Cortex of kidney (tissue), 1 donor: ENCODE measurements at places on chromosomes 3 and 15.

DNA sequence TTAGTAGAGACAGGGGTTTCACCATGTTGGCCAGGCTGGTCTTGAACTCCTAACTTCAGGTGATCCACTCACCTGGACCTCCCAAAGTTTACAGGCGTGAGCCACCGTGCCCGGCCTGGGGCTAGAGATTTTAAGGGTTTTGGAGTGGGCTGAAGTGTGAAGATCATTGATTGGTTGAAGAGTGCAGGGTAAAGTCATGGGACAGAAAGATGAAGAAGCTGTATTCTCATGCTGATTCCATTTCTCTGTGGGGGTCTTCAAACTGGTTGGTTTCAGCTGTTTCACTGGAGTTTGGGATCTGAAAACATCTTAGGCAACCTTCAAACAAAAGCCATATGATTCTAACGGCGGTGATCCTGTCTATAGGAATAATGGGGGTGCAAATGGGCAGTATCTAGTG is 52.1 kb downstream of the GATM start:
- no peak for DNase-seq

GRCh38 chr3:48232734-48233133 is 8.2 kb upstream of the ZNF589 start:
- DNase-seq = no peak

GRCh38 chr3:138331143-138331894 is 1.7 kb upstream of the NME9 start:
- no peak for DNase-seq

- DNase-seq = no peak
Measured at GRCh38 chr15:62334536-62334935, 169.5 kb upstream of the C2CD4B start.

GRCh38 chr3:104648823-104649222 is 717.9 kb upstream of the ALCAM start:
- no peak for DNase-seq

DNA sequence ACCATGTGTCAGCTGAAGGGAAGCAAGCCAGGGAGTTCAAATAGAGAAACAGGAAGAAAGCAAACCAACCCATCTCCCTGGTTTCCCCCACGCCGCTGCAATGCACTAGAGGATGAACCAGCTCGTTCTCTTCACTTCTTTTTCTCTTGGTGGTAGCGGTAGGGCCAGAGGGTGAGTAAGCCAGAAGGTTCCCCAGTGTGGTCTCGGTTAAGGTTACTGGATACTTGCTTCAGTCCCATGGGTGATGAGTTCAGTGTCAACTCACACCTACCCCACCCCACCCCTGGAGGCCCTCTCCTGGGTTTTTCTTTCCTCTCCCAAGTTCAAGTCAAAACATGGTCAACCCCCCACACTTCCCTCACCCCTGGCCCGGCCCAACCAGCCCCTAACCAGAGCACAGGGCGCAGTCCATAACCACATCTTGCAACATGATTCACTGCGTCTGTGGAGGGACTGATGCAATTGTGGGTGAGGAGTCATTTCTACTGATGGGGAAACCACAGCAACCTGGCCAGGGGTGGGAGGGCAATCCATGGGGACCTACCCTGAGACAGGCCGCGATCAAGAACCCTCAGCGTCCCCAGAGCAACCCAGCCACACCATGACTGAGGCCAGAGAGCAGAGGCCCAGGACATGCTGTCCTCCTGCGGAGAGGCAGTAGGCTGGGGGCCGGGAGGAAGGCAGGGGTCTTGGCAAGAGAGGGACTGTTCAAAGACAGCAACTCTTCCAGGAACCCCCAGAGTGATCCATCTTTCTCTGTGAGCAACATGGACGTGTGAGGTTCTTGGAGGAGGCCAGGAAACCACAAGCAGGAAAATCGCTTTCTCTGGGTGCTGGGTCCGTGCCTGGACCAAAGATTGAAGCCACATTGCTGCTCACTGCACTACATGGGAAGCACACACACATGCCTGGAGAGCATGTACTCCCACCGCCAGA is 276.6 kb downstream of the UACA start:
- DNase-seq = no peak

GRCh38 chr15:54280726-54281125 is 302.5 kb downstream of the UNC13C start:
- DNase-seq = no peak

GRCh38 chr3:4601892-4602291 is 108.7 kb downstream of the ITPR1 start:
- DNase-seq = no peak

DNA sequence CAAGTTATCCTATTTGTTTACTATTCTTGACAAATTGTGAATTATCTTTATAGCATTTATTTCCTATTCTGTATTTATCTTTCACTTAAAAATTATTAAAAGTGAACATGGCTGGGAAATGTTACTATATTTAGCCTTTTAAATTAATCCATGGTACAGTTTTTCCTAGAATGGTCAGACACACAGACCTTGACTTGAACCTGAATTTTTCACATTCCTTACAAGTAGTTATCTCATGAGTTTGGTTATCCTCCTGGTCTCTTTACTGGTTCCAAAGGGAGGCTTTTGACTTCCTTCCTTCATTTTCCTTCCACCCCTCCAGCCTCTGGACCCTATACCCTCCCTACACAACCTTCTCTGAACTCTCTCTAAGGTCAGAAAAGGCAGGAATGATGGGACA is 280.6 kb downstream of the SATB1 start:
- DNase-seq = no peak

DNA sequence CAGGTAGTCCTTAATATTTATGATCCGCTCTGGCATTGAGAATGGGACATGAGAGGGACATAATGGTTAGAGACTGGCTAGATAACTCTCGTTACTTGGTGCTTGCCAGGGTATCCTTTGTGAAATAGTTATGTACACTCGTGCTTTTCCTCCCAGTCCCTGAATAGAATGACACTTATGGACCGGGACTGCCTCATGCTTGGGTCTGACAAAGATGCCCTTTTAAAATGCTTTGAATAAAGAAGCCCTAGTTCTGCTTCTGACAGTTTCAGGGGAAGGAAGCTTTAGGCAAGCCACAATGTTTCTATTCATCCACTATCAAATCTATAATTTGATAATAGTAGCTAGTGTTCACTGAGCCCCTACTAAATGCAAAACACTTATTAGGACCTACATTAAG is 29.4 kb downstream of the POLR2M start:
- DNase-seq = no peak

DNA sequence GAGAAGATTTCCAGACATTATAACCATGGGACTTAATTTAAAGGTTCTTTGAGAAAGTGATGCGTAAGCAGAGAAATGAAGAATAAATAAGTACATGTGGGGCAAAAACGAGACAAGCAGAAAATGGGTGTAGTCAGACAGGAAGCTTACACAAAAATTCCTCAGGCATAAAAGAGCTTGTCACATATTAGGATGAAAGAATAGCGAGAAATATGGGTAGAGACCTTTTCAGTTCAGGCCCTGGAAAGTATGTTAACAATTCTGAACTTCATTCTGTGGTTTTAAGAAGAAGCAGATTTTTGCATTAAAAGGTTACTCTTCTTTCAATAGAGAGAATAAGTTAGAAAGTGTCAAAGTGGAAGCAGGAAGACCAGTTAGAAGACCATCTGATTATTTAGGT is 352.4 kb downstream of the ROBO1 start:
- DNase-seq = no peak

DNA sequence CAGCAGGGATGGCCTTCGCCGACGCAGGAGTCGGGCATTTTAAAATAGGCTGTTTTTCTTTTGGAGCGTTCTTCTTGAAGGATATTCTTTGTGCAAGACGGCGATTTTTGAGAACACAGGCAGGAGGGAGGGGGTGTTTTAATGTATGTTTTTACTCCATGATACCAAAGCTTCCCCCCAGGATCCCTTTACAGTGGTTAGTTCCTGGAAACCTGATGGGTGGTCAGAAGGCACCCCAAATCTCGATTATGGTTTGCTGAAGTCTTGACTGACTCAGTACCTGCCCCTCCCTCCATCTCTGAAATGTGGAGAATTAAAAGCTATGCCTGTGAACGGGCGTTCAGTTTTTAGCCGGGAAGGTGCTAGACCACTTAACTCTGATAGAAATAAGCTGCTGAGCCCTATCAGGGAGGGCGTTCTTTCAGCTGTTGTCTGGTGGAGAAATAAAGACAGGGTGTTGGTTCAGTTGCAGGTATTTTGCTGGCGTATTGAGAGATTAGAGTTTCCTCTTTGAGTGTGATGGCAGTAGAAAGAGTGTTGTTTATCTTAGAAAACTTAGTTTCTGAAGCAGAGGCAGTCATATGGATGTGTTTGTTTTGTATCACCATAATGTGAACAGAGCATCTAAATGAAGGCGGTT is 3.4 kb downstream of the IGF1R start:
- no peak for DNase-seq

DNA sequence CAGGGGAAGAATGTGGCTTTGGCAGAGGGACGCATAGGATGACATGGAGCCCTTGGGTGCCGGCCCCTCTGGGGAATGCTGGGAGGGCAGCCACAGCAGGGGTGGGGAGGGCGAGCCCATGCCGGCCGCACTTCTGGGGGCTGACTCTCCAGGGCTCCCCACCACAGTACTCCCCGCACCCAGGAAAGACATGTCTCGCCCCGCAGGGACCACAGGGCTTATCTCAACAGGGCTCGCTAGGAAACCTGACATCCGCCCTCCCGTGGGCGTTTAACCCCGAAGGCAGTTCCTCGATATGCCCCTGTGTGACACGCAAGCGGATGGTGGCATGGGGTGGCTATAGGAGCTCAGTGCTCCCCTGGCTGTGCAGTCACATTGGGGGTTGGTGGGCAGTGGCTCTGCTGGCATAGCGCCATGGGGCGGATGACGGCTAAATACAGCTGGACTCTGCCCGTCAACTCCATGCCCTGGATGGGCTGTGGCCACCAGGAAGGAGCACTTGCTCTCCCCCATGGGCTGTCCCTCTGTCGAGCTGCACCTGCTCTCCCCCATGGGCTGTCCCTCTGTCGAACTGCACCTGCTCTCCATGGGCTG is 141.4 kb downstream of the ADAMTS17 start:
- DNase-seq = no peak

DNA sequence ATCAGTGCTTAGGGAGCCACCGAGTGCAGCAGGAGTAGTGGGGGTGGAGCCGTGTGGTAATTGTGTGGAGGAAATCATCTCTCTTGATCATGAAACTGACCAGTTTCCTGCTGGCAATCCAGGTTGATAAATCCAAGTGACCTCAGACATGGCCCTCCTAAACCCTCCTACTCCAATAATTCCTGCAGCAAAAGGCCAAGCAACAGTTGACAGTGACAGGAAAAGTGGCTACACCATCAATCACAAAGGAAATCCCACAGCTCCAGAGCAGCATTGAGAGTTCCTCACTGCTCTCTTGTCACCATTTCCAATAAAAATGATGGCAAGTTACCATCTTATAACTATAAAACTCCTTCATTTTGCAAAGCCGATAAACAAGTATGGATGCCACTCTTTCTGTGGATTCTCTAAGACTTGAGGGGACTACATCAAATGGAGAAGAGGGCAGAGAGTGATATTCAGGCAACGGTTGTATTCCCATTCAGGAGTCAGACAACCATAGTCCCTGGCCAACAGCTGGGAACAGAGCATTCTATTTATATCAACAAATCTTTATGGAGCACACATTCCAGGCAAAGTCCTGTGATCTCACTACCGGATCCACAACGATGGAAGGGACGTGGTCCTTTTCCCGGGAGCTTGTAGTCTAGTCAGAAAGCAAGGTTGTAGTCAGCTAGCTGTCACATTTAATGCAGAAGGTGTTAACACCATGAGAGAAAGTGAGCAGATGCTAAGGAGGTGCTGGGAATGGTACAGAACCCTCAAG is 312.5 kb upstream of the CTNNB1 start:
- no peak for DNase-seq

- no peak for DNase-seq
Measured at GRCh38 chr15:33013827-33014445, 180.6 kb downstream of the FMN1 start.

DNA sequence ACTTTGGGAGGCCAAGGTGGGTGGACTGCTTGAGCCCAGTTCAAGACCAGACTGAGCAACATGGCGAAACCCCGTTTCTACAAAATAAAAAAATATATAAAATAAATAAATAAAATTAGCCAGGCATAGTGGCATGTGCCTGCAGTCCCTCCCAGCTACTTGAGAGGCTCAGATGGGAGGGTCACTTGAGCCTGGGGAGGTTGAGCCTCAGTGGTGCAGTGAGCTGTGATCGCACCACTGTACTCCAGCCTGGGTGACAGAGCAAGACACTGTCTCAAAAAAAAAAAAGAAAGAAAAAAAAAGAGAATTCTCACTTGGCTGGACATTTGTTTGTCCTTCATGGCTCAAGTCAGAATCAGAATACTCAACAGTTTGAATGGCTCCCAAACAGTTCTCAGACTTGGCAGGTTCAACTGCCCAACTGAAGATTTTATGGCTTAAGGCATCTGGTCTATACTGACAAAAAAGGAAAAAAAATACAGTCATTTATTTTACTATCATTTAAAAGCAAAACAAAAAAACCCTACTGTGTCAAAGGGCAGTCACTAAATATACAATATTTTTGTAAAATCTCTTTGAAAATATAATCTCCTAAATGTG is 106.6 kb downstream of the FBXL22 start:
- no peak for DNase-seq

GRCh38 chr3:139129892-139130291 is 85.2 kb upstream of the PRR23C start:
- no peak for DNase-seq

DNA sequence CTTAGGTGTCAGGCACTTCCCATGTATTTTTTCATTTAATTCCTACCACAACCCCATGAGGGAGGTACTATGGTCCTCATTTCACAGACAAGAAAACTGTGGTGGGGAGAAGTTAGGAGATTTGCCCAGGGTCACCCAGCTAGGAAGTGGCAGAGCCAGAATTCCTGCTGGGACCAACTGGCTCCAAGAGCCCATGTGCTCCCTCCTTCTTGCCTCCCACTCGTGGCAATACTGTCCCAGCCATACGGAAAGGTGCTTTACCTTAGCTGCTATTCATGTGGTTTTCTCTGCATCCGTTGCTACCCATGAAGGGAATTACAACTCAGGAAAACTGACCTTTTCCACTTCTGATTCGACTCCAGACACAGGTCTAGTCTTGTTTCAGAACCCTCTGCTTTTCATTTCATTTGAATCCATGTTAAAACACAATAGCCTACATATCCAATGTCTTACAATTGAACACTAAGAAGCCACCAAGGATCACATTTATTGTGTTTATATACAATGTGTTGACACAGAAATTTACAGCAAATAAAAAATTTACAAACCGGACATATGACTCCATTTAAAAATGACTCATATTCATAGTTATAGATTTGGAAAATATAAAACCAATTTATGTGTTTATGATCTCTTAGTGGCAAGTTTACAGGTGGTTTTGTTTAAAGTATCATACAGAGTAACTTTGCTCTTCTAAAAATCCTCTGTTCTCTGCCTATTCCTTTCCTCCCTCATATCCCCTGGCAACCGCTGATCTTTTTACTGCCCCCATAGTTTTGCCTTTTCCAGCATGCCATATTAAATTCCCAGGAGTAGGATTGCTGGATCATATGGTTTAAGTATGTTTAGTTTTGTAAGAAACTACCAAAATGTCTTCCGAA is 58.8 kb downstream of the BTD start:
- DNase-seq = no peak

GRCh38 chr15:67158367-67158766 is 93.0 kb downstream of the SMAD3 start:
- DNase-seq = no peak

- no peak for DNase-seq
Measured at GRCh38 chr3:141610939-141611338, 124.1 kb downstream of the RASA2 start.
